AG08395 (cell line): ENCODE measurements at places on chromosomes 1 and 21.

GRCh38 chr1:154878371-154879037 lies 8.4 kb upstream of the KCNN3 start:
- DNase-seq, result peak; percentile 76

GRCh38 chr1:201468844-201469644 lies at the start of gene PHLDA3:
Gene PHLDA3 (minus strand): TSS chr1:201469188. CDS start chr1:201468786, 402 bp downstream.
- peak; percentile 91 for DNase-seq

DNA sequence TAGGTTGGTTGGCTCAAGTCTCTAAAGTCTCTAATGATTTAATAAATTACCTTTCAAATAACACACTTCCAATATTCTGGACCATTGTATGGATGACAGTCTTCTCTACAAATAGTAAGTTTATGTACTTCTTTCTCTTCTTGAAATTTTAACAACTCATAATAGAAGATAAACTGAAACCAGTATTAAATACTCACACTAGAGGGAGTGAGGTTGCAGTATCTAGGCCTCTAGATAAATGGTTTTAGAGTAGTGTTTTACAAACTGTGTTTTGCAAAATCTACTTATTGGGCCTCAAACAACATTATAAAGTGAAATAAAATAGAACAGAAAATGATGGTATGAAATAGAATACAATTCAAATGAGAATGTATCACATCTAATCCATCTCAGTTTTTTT lies 479.9 kb upstream of the BRINP3 start:
- no peak for DNase-seq

- no peak for DNase-seq
Measured at GRCh38 chr1:189619682-189620332, 857.9 kb downstream of the BRINP3 start.

- DNase-seq, result no peak
Measured at GRCh38 chr21:33185852-33186251, 43.9 kb upstream of the IFNAR2 start.

- no peak for DNase-seq
Measured at GRCh38 chr1:42806171-42806570, 10.8 kb upstream of the ERMAP start.

DNA sequence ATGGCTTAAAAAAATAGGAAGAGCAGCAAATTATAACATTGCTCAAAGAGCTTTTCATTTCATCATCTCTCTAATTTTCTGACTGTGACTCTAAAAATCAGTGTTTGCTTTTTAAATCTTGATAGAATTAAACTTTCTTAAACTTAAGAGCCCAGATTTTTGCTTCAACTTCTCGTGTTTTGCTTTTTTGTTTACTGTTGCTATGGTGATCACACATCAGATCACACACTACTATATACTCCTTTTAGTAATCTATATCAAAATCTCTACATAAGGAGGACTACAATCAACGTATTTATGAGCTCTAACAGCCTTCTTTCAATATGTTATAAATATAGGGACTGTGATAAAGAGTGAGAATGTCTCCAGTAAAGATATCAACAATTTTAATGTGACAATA lies 537.3 kb downstream of the KCNT2 start:
- DNase-seq, result no peak

DNA sequence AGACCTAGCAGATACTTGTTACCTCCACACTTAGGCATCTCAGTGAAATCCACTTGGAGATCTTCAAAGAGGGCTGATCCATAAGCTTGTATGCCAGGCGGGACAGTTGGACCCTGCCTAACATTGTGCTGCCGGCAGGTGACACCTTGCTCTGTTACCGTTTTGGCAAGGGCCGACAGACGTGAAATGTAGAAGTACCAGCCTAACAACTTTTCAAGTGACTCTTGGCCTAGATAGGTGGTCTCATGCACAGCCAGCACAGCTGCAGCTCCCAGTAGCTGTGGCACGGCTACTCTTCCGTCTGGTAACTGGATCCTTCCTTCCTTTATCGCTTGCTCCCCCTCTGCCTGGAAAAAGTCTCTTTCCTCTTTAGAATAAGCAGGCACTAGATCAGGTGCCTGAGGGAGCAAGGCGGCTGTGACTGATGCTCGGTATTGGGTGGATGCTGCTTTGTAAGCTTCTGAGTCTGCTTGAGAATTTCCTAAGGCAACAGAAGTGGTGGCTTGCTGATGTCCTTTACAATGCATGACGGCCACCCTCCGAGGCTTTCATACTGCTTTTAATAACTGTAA lies 713.5 kb downstream of the AMY1C start:
- DNase-seq, result no peak

- DNase-seq, result no peak
Measured at GRCh38 chr1:178434899-178435435, 61.8 kb downstream of the CLEC20A start.

DNA sequence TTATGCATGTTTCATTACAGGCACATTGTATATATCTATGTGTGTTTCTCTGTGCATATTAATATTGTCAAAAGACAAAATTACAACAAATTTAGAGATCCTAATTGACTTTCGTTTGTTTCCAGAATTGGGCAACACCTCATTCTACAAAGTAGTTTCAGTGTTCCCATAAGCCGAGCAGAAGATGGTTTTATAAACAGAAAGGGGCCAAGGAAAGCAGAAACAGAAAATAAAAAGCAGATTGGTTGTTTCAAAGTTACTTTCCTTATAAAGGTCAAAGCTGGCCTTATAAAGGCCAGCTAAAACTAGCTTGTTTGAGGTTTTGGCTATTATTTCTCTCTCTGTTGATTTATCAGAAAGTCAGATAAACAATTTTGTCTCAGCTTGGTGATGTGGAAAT lies 116.2 kb upstream of the FGGY start:
- no peak for DNase-seq

DNA sequence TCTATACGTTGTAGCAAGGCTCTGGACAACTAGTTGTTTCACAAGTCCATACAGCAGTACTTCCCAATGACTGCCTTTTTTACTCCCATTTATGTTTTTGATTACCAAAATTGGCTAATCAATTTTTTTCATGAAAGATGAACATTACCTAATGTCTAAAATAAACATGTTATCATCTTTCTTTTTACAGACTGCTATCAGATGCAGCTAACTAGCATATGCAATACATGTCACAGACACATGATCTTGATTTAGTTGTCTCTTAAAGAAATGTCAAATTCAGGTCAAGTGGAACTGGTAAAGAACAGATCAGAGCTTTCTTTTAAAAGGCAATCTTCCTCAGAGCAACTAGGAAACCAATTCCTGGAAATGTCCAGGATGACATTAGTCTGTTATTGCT lies 630 bp upstream of the DBT start:
- DNase-seq, result no peak

DNA sequence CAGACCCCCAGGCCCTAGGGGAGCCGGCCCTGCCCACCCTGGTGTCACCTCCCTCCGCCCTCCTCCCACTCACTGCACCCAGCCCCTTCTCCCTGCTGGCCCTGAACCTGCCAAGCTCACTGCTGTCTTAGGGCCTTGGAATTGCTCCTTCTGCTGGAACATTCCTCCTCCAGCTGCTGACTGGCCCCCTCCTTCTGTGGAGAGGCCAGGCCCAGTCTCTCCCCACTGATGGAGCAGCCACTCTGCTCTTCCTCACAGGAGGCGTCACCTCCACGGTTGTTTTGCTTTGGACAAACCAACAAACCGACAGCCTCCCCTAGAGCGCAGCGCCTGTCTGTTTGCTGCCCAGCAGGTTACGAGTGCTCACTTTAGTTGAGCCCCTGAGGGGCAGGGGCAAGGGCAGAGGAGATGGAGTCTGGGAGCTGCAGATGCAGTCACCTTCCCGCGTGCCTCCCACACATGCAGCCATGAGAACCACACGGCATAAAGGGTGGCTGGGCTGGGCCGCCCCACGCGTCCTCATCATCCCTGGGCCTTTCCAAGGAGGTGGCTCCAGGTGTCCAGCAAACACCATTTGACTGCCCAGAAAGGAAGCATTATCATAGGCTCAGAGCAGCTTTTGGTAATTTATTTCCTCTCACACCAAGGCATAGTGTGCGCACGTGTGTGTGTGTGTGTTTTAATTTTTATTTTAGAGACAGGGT lies 9.4 kb downstream of the OXCT2 start:
- DNase-seq, result no peak

GRCh38 chr1:177631770-177632169 lies 338.1 kb downstream of the SEC16B start:
- no peak for DNase-seq

- DNase-seq, result no peak
Measured at GRCh38 chr1:209356976-209357377, 226.5 kb upstream of the CAMK1G start.

DNA sequence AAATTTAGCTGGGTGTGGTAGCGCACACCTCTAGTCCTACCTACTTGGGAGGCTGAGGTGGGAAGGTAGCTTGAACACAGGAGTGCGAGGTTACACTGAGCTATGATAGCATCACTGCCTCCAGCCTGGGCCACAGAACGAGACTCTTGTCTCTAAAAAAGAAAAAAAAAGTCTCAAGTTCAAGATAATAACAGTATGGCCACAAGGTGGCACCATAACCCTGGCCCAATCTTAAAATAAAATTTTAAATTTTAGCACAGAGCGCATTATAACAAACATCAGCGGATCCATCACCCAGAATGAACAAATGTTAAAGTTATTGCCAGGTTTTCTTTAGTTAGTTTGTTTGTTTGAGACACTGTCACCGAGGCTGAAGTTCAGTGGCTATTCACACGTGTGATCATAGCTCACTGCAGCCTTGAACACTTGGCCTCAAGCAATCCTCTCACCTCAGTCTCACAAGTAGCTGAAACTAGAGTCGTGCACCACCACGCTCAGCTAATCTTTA lies 2.9 kb upstream of the HTR6 start:
- peak; percentile 57 for DNase-seq

GRCh38 chr1:84401156-84401555 lies 2.9 kb downstream of the DNASE2B start:
- DNase-seq, result no peak

DNA sequence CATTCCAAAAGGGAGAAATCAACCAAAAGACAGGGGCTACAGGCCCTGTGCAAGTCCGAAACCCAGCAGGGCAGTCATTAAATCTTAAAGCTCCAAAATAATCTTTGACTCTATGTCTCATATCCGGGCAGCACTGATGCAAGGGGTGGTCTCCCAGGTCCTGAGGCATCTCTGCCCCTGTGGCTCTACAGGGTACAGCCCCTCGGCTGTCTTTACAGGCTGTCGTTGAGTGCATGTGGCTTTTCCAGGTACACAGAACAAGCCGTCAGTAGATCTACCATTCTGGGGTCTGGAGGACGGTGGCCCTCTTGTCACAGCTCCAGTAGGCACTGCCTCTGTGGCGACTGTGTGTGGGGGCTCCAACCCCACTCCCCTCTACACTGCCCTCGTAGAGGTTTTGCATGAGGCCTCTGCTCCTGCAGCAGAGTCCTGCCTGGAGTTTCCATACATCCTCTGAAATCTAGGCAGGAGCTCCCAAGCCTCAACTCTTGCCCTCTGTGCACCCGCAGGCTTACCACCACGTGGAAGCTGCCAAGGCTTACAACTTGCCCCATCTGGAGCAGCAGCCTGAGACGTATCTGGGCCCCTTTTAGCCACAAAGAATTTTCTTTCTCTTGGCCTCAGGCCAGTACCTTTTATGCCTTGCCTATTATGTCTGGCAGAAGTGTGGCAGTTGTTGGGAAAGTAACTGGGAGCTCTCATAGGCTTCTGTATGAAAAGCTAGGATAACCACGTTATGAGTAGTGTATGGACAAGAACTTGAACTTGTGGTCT lies 52.5 kb downstream of the POU2F1 start:
- no peak for DNase-seq

DNA sequence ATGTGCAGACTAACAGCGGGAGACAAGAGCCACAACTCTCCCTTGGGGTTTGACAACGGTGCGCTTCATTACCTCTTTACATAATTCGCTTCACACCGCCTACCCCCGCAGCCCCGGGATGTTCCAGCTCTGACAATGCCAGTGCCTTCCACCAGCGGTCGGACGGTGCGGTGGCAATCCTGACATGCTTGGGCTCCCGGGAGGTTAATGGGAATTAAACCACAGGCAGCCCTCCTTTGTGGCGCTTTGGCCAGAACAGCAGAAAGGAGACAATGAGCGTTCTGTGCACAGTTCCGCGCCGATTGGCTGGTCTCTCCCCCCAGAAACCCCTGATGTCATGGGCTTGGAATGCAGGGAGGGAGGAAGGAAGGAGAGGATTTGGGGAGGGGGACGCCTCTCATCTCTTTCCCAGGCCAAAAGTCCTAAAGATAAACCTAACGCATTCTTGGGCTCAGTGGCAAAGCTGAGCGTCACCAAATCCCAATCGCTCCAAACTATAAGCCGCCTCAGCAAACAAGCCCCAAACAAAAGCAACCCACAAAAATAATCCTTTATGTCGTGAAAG lies 1.3 kb downstream of the CNN3 start:
- DNase-seq, result peak; percentile 85

GRCh38 chr21:41186755-41187536 lies 19.0 kb downstream of the BACE2 start:
- no peak for DNase-seq

GRCh38 chr1:167185974-167186657 lies 34.6 kb upstream of the POU2F1 start:
- DNase-seq, result no peak

DNA sequence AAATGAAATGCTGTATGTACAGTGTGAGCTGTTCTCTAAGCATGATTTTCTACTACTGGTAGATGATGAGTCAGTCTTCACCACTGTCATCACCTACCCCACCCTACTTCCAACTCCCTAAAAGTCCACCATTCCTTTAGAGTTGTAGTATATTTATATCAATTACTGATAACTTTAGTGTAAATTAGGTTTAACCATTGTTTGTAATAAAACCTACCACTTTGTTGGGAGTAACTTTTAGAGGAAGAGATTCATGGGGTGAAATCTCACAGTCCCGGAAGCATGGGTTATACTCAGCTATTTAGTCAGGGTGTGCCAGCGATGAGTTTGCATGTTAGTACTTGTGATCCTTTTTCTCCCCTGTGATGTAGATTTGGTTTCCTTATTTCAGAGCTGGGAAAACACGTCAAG lies 17.1 kb downstream of the MORC3 start:
- DNase-seq, result peak; percentile 74

DNA sequence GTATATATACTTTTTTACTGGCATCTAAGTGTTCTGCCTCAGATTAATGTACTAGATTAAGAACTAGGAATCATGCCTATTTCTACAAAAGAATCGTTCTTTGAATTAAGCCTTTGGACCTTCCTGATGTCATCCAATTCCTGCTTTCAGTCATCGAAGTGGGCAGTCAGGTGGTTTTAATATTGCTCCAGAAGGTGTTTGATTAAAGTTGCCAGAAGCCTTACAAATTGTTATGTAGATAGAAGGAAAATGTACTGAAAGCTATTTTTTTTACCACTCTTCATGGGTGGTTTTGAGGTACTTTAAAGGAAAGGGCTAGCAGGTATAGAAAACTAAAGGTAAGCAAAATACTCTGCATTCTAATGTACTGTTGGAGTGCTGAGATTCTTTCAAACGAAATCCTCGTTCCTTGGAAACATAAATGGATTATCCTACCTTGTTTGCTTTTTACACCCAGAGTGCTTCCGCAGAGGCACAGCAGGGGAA lies 716 bp downstream of the CTBS start:
- no peak for DNase-seq

GRCh38 chr21:40851749-40852148 lies 4.8 kb upstream of the DSCAM start:
- DNase-seq, result no peak

DNA sequence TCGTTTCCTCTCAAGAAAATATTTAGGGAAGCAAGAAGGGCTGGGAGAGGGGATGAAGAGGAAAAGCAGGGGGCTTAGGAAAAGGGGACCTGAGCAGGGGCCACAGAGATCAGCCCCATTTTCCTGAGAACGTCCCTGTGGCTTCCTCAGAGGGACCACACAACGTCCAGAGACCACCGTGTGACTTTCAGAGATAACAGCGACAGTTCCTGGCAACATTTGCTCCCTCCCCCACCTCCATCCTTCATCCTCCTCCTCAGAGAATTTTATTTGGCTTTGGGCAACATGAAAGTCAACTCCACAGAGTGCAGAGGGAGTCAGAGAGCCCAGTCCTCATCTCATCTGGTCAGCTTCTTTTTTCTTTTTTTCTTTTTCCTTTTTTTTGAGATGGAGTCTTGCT lies 50.9 kb downstream of the RUNX1 start:
- DNase-seq, result no peak
